ENCODE measurements at places on chromosomes 1 and 21.

DNA sequence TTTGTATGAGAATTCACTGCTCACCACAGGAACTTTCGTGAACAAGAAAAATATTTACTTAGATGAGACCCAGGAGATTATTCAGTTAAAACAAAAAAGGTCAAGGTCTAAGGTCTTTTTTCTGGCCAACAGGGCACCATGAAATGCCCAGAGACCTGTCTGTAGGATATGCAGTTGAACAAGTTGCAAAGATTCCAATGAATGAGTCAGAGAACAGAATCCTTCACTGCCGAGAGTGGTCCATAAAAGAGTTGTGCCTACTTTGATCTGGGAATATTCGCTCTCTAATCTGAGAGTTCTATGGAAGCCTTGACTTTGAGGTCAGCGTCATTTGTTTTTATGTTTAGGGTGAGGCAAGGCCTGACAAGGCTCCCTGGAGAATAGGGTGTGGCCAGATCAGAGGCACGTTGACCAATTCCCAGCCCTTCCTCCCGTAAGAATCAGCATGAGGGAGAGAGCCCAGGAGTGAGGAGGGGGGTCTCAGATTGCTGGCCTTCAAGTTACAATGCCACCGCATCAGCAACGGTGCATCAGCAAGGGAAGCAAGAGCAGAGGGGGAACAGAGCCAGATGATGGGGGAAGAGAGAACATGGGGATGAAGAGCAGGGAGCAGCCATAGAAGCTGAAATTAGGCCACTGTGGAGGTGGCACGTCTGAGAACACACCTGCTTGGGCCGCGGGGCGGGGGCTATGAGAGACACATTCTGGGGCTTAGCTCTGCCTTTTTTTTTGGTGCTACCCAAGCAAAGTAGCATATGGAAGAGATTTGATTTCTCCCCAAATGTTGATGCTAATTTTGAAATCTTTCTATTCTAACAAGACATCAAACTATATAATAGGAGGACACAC, 206.4 kb upstream of the RAB4A start:
- H3K27me3 ChIP-seq = no peaks in the 10 kb centered on the region
- H3K4me1 ChIP-seq = peaks cover 17% of the 10 kb centered on the region
- DNase-seq = no peak
- no peaks in the 10 kb centered on the region for H3K36me3 ChIP-seq
- H3K4me3 ChIP-seq = no peak overlapping the region

DNA sequence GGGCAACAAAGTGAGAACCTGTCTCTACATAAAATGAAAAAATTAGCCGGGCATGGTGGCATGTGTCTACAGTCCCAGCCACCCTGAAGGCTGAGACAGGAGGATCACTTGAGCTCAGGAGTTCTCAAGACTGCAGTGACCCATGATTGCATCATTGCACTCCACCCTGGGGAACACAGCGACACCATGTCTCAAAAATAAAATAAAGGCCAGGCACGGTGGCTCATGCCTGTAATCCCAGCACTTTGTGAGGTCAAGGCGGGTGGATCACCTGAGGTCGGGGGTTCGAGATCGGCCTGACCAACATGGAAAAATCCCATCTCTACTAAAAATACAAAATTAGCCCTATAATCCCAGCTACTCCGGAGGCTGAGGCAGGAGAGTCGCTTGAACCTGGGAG, 20.1 kb downstream of the ANKRD13C start:
- no peak overlapping the region for H3K27ac ChIP-seq
- no peaks in the 10 kb centered on the region for H3K27me3 ChIP-seq
- no peak for DNase-seq
- no peak overlapping the region for H3K4me3 ChIP-seq

GRCh38 chr21:42158846-42159245, 60.1 kb upstream of the ABCG1 start:
- no peak for DNase-seq
- no peaks in the 10 kb centered on the region for H3K4me1 ChIP-seq
- peaks cover 18% of the 10 kb centered on the region for H3K27me3 ChIP-seq
- no peak overlapping the region for H3K27ac ChIP-seq
- no peaks in the 10 kb centered on the region for H3K36me3 ChIP-seq

DNA sequence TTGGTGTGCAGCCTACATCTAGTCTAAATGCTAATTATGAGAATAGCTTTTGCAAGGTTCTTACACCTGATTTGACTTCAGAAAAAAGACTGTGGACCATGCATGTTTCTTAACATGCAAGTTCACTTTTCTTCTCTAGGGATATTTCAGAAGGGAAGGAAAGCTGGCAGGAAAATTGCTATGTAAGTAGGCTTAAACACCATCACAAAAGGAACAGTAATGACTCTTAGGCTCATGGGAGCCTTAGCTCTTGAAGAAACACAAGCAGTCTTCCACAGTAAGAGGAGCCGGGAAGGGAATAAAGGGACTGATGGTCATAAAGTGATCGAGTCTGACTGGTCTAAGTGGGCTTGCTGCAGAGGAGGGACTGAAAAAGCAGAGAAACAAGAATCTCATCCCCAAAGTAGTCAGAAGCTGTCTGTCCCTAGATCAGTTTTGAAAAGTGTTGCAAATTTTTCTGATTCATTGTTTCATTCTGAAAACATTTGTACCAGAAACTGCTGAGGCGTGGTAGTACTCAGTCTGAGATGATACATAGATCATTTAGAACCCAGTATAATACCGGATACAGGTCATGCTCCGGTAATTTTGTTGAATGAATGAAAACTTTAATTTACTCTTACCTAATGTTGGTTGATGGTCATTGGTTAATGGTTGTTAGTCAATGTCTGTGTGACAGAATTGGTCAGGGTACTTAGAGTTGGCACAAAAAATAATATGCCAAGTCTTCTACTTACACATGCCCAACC, 40.9 kb downstream of the SMYD2 start:
- H3K4me3 ChIP-seq = no peak overlapping the region
- H3K27ac ChIP-seq = no peak overlapping the region
- H3K36me3 ChIP-seq = peaks cover 18% of the 10 kb centered on the region
- H3K27me3 ChIP-seq = no peaks in the 10 kb centered on the region

DNA sequence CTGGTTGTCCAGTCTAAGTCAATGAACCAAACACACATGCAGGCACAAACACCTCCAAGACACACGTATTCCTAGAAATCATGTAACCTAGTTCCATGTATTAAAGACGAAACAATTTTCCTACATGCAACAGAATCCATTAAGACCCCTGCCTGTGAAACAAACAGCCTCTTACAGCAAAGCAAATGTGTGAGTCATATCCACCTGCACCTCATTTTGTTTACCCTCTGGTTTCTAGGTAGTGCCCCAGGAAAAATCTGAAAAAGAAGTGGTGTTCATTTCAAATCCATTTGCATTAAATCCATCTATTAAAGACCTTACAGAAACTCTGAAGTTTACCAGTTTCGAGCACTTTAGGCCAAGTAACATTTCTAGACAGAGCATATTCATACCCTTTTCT, 74.1 kb downstream of the VCAM1 start:
- no peaks in the 10 kb centered on the region for H3K27me3 ChIP-seq

DNA sequence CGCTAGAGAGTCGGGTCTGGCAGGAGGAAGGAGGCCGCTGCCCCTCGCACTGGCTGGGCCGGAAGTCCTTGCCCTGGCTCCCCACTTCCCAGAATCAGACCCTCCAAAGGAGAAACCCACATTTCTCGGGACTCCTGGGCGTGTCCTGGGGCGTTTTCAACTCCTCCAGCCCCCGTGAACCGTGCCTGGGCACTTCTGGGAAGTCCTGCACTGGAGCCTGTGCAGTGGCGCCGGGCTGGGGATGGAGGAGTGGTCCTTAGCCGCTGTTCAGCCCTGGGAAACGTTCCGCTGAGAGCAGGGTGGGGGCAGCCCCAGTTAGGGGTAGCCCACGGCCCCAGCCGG, 3.0 kb downstream of the IGSF21 start:
- H3K4me3 ChIP-seq = no peak overlapping the region
- no peak overlapping the region for H3K27ac ChIP-seq
- peaks cover 100% of the 10 kb centered on the region for H3K27me3 ChIP-seq
- DNase-seq = no peak
- no peaks in the 10 kb centered on the region for H3K36me3 ChIP-seq
- H3K4me1 ChIP-seq = peaks cover 11% of the 10 kb centered on the region
